ENCODE measurements at places on chromosomes 12 and 14. TPM values are rescaled to one million over a fixed set of nuclear protein-coding genes. Genes with fewer than 3 reads are reported as not detected.

- DNase-seq = no peak
These were observed 18.5 kb downstream of the GLTP start for GRCh38 chr12:109861689-109862314.

GRCh38 chr12:90682398-90682797, 272.6 kb downstream of the CCER1 start:
- DNase-seq = peak; percentile 23

Gene PDZRN4
- polyA plus RNA-seq = not detected

DNA sequence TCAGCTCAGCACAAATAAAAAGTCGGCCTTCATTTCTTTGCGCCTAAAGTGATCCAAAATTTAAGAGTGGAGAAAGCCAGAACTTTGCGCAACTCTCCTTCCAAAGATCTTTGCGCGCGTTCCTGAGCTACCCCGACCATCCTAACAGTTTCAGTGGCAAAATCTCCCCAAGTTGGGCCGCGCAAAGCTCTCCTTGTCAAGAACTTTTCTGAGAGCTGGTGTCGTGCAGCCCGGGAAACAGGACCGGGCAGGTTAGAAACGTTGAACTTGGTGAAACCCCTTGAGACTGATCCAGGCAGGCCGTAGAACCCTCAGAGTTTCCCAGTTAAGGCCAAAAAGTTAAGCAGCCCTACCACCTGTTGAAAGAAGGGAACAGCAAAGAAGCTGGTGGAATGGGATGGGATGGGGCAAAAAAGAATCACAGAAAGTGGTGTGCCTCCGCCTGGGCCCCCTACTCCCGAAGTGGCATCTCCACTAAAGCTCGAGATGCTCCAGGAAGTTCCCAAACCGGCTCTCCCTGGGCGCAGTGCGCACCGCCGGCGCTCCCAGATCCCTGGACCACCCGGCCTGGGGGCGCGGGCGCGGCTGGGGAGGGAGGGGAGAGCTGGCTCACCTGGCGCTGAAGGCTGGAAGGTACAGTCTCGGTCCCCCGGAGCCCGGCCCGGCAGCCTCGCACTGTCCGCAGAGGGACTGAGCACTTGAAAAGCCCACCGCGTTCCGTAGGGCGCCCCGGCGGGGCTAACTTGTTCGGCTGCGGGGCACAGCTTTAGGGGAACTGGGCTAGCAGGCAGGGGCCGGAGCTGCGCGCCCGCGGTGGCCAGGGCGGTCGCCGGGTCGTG, 768 bp downstream of the DBX2 start:
- DNase-seq = no peak

Gene C1S
- 406 TPM for polyA plus RNA-seq

- no peak for DNase-seq
These were observed 92.5 kb downstream of the CALM1 start for GRCh38 chr14:90489306-90489705.

DNA sequence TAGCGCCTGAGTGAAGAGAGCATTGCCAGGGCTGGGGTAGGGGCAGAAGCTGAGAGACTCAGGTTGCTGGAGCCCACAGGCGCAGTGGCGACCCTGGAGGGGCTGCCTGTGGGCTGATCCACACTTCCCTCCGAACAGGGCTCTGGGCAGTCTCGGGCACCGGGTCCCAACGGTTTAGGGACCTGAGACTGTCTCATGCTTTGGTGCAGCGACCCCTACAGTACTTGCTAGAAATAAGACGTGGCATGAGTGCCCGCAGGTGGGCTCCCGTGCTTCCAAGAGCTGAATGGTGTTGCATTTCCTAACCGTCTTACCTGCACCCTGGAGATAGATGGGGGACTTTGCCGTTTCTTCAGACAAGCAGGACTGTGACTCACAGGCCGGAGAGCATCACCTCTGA, 57.4 kb downstream of the AACS start:
- no peak for DNase-seq

Gene ADGRD1
- polyA plus RNA-seq = 0.05 TPM

Gene AQP6
- not detected for polyA plus RNA-seq

Gene NPAS3
- not detected for polyA plus RNA-seq

DNA sequence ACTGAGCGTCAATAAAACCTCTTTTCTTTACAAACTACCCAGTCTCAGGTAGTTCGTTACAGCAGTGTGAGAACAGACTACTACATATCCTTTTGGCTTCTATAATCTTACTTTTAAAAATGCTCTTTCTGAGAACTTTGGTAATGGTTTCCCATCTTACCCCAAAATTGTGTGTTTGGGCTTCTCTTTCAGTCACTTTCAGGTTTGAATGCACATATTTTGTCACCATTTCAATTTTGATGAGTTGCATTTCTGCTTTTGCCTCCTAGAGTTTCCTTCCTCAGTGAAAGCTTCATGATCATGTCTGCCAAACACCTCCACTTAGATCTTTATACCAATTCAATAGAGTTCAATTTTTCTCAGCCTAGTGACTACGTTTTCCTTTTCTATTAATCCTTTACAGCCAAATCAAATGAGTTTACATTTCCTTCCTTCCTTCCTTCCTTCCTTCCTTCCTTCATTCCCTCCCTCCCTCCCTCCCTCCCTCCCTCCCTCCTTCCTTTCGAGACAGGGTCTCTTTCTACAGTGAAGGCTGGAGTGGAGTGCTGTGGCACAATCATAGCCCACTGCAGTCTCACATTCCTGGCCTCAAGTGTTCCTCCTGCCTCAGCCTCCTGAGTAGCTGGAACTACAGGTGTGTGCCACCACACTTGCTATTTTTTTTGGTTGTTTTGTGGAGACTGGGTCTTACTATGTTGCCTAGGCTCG, 124.9 kb downstream of the BCAT1 start:
- DNase-seq = no peak

DNA sequence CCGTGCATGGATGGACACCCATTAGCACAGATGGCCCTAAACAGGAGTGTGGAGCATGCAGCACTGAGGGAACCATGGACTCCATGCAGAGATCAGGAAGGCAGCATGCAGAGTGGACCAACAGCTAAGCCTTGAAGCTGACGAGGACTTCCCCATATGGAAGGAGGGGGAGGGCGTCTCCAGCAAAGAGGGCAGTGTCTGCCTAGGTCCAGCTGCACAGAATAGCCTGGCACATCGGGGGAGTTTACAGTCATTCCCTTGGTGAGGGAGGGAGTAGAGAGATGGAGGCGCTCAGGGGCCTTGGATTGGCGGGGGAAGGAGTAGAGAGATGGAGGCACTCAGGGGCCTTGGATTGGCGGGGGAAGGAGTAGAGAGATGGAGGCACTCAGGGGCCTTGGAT, 64.5 kb downstream of the ANKRD9 start:
- no peak for DNase-seq

Gene HVCN1
- polyA plus RNA-seq = 6.9 TPM
